NCI-H446 (cell line): ENCODE measurements at places on chromosomes 1 and 21.

DNA sequence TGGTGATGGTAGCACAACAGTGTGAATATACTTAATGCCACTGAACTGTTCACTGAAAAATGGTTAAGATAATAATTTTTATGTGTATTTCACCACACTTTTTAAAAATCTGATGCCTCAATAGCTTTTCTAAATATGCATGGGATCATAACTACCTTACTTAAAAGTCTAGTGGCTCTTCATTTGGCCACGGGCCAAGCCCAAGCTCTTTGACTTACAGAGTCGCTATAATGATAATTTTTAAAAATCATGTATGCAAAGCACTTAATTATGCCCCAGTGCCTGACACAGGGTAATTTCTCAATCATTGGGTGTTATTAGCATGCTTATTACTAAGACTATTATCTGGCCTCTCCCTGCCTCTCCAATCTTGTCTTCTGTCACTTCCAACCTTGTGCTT lies 7.6 kb upstream of the CNN3 start:
- DNase-seq = no peak

GRCh38 chr1:6248932-6249738 lies 5.2 kb downstream of the HES3 start:
- DNase-seq = no peak

- no peak for DNase-seq
Measured at GRCh38 chr1:5895446-5896406, 96.5 kb downstream of the NPHP4 start.

DNA sequence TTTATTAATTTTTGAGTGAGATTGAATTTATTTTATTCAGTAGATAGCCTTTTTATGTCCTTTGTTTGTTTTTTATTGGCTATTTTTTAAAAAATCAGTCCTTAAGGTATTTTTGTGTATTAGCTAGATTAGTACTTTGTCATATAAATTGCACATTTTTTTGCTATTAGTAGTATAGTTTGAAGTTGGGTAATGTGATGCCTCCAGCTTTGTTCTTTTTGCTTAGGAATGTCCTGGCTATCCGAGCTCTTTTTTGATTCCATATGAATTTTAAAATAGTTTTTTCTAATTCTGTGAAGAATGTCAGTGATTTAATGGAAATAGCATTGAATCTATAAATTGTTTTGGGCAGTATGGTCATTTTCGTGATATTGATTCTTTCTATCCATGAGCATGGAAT lies 80.4 kb downstream of the MAN1A2 start:
- no peak for DNase-seq

GRCh38 chr1:66552287-66552686 lies 18.3 kb downstream of the SGIP1 start:
- DNase-seq = no peak
